Activated naive CD4-positive, alpha-beta T cell treated with anti-CD3 and anti-CD28 coated beads, Interleukin-2, amount 50 U/mL, for 72 hours (primary cell): ENCODE measurements at places on chromosomes 3 and 15. TPM values are rescaled to one million over a fixed set of nuclear protein-coding genes. Genes with fewer than 3 reads are reported as not detected.

GRCh38 chr3:195086885-195087284, 184.1 kb downstream of the XXYLT1 start:
- peak; percentile 23 for DNase-seq

GRCh38 chr3:38490281-38491030, 5.7 kb upstream of the EXOG start:
- no peak for DNase-seq

DNA sequence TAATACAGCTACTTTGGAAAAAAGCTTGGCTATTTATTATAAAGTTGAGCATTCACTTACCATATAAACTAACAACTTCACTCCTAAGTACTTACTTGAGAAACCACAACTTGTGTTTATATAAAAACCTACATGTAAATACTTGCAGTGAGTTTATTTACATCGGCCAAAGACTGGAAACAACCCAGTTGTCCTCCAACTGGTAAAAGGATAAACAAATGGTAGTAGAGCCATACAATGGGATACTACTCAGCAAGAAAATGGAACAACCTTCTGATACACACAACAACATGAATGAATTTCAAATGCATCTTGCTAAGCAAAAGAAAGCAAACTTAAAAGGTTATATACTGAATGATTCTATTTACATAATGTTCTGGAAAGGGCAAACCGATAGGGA, 63.7 kb downstream of the SLC7A14 start:
- DNase-seq, result no peak

- DNase-seq, result no peak
Observed at GRCh38 chr3:128404276-128405068, 62.2 kb downstream of the DNAJB8 start.

DNA sequence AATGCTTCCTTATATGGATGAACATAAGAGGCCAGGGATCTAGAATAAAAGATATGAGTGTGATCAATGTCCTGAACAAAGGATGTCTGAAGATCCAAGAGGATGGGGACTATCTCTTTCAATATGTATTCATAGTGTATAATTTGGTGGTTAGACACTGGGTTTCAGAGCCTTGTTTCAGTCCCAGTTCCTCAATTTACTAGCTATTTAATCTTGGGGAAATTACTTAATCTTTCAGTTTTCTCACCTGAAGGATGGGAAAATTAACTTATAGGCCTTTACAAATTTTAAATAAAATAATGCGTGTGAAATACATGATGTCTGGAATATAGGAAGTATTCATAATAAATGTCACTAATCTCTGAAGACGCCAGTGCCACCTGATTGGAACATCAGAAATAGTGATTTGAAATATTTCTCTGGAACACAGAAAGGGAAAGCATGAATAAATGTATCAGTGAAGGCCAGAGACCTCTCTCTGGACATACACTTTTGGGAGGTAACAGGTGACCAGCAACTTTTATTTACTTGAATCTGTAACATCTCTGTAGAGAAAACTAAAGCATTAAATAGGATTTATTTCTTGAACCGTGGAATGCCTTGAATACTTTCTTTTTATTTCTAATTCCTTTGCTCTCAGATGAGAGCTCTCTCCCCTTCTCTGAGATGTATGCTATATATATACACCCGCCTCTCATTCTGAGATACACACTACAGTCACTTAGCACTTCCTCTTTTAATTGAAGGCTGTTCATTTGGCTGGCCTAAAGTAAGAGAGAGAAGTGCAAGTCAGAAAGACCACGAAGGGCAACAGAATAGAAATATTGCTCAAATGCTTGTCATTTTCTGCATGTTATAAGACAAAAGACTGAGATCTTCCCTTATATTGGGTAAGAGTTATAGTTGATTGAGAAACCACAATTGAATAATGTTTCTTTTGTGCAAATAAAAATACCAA, 407.1 kb downstream of the LSAMP start:
- no peak for DNase-seq

- DNase-seq, result no peak
Observed at GRCh38 chr3:45794660-45795059, 1.7 kb downstream of the SLC6A20 start.

DNA sequence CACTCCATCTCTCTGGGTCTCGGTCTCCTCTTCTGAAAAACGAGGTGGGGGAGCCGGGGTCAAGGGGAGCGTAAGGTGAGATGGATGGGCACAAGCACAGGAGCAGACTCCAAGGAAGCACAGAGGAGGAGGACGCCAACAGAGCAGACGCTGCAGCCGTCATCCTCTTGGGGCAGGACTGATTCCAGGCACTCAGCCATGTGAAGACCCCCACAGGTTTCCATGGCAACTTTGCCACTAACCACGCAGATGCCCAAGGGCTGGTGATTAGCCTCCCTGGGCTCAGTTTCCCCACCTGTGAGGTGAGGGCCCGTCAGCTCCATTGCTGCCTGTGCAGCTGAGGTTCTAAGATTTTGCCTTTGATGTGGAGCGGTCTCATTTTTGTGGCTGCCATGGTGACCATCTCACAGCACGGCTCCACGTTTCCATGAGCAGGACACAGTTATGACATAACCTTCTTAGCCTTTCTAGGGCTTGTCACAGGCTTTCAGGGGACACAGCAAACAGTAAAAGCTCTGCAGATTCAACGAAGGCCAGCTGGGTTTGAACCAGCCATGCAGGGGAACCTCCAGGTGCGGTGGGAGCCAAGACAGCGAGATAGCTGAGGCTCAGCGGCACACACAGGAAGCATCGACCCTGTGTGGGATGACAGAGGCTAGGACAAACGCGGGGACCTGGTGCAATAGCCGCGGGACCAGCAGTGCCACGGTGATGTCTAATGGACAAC, 170.3 kb downstream of the NUP210 start:
- no peak for DNase-seq

DNA sequence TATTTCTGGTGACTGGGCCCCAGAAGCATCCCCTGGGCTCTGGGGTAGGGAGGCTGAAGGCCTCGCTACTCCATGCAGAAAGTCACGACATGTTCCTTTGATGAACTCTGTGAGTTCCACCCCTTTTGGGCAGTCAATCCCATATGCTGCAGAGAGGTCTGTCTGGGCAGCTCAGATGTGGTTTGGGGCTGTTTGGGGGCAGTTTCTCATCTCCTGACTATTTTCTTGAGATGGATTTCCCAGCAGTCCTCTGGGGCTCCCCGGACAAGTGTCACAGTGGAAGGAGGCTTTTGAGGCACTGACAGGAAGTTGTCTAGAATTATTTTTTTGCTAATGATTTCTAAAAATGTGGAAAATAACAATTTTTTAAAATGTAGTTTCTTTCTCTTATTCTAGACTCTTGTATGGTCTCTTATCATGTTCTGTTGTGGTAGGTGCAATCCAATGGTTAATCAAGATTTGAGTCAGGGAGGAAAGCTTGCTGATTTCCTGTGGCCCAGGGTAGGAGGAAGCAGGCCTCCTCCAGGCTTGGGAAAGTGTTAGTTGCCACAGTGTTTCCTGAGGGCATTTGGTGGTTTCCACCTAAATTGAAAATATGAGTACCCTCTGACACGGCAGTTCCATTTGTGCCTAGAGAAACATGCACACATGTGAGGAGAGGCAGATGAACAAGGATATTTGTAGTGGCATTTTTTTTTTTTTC, 19.9 kb upstream of the TATDN2 start:
- peak; percentile 43 for DNase-seq

GRCh38 chr15:36428102-36428845, 151.2 kb upstream of the CDIN1 start:
- DNase-seq, result no peak

DNA sequence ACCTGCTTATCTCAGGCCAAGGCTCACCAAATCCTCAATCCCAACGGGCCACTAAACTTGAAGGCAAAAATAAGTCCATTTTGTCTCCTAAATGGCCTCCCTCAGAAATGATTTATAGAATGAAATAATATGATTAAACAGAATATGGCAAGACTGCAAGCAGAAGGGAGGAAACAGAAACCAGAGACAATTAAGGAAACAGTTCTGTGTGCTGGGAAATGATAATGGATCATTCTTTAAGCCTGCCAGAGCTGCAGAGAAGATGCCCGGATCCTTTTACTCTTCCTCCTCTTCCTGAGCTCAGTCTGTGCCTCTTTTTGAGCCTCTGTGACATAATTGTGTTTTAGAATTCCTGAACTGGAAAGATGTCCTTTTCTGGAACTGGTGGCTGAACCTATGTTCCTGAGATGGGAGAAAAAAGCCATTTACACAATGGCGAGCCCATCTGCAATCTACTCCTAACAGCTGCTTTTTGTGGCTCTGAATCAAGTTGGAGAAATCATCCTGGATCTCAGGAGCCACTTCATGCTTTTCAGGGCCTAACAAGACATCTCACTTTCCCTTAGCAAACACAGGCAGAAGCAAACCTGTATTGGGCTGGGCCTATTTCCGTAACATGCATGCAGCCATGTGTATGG, 2.8 kb upstream of the ABHD2 start:
- no peak for DNase-seq

- no peak for DNase-seq
Observed at GRCh38 chr15:64044300-64045100, 1.8 kb downstream of the DAPK2 start.

DNA sequence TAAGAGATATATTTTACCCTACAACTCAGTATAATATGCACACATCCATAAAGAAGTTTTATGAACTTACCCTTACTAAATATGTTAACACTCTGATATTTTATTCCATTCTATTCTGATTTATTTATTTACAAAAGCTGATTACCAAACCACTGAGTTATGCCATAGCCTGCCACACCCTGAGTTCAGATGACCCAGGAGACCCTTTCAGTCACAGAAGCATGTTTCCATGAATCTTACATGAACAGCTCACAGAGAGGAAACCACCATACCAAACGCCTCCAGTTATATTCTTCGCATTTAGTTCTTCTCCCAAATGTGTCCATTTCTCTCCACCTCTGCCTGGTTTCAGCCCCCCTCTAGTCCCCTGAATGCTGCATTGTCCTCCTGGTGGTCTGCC, 103.5 kb downstream of the SEMA5B start:
- DNase-seq, result no peak

- DNase-seq, result no peak
Observed at GRCh38 chr3:125146626-125147490, 65.7 kb downstream of the SLC12A8 start.

DNA sequence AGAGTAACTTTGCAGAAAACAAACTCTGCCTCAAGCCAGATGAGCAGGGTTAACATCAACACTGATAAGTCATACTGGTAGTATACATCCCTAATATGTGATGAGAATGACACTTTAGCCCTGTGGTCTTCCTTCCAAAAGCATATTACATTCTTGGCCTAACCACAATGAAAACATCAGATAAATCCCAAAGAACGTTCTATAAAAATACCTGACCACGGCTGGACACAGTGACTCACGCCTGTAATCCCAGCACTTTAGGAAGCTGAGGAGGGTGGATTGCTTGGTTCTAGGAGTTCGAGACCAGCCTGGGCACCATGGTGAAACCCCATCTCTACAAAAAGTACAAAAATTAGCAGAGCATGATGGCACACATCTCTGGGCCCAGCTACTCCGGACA, 4.7 kb downstream of the TMCC1 start:
- no peak for DNase-seq

- DNase-seq, result no peak
Observed at GRCh38 chr3:53672981-53673380, 173.2 kb downstream of the CHDH start.

Gene GNAT1
- total RNA-seq, result not detected

Gene ACTL6A
- total RNA-seq, result 132 TPM

Gene NANOGP8
- not detected for total RNA-seq

Gene ABHD17C
- 7.8 TPM for total RNA-seq

Gene TMEM44
- total RNA-seq, result 10.7 TPM

Gene B3GNT5
- total RNA-seq, result 12.4 TPM

Gene CD86
- total RNA-seq, result 0.49 TPM

Gene SNRPA1
- total RNA-seq, result 174 TPM
